ENCODE measurements at places on chromosomes 7 and 10.
A peak's percentile ranks its signal among the peaks of the same experiment; 100 is the strongest.

DNA sequence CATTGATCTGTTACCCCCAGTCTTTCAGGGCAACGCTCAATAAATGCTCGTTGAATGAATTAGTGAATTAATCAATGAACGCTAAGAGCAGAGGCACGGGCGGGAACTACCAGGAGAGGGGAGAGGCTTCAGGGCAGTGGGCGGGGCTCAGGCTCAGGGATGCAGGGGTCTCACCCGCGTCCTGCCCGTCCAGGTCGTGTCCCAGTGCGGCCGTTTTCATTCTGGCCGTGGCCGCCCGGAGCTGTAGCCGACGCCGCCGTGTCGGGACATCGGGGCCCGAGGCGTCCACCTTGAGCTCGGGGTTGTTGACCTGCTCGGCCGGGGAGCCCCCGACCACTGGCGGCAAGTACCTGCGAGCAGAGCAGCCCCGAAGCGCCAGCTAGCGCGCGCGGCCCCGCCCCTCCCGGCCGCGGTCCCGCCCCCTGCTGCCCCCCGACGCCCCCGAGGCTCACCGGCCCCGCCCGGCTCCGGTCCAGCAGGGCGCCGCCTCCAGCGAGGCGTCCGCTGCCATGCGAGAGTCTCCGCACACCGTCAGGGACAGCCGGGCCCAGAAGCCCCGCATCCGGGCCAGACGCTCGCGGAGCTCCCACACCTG lies 2.8 kb upstream of the GAL3ST4 start:
- DNase-seq, result peak; percentile 68

- DNase-seq, result no peak
Observed at GRCh38 chr10:58570979-58571378, 58.3 kb downstream of the BICC1 start.

GRCh38 chr7:55420530-55420929 lies 55.4 kb downstream of the LANCL2 start:
- no peak for DNase-seq

DNA sequence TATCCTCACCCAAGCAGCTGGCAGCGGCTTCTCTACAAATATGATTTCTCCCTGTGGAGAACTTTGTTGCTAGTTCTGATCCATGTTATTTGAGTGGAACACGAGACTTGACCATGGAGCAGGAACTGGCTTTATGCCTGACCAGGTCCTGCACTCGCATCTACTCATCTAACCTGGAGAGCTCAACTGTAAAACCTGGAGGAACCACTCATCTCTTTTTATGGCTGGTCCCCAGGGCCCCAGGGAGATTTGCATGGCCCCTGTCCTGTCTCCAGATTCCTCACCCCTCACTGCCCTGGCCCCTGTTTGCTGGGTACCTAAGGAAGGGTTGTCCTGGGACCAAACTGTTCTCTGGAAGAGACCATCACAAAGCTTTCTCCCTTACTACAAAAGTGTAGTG lies 16.0 kb downstream of the TCAF1 start:
- DNase-seq, result no peak

- DNase-seq, result no peak
Observed at GRCh38 chr10:11783558-11783865, 39.6 kb upstream of the PROSER2 start.

DNA sequence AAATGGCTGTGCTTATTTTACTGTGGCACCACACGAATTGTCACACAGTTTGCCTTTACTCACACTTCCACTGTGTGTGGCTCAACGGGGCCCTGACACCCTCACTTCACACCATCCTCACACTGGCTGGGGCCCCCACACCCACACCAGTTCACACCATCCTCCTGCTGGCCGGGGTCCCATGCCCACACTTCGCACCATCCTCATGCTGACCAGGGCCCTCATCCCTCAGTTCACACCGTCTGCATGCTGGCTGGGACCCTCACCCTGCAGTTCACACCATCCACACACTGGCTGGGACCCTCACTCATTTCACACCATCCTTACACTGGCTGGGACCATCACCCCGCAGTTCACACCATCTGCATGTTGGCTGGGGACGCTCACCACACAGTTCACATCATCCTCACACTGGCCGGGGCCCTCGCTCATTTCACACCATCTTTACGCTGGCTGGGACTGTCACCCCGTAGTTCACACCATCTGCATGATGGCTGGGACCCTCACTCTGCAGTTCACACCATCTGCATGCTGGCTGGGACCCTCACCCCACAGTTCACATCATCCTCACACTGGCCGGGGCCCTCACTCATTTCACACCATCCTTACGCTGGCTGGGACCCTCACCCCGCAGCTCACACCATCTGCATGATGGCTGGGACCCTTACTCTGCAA lies 36.0 kb downstream of the BRI3 start:
- DNase-seq, result no peak

- no peak for DNase-seq
Observed at GRCh38 chr7:20474249-20474648, 141.2 kb upstream of the ABCB5 start.

GRCh38 chr10:3111621-3112163 lies 44.3 kb downstream of the PFKP start:
- DNase-seq, result no peak

DNA sequence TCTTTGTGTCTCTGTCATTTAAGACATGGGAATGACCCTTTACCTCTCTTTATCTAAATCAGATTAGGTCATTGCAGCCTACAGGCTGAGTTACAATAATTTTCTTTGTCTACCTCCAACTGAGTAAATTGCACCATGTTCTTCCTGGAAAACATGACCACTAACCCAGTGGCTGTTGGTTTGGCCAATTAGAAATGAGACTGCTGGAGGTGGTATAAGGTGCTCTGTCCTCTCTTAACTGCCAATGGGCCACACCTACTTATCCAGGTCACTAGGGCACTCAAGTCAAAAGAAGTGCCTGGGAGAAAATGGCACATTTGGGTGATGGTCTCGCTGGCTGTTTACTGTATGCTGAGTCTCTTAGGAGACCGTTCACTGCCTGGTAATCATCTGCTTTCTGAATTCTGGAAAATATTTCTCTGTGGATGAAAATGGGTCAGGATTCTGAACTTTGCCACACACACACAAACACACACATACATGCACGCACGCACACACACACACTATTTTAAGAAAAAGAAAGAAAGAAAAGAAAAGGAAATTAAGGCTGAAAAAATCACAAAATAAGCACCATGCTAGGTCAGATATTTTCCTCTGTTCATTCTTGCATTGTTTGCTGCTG lies 16.4 kb downstream of the STAMBPL1 start:
- DNase-seq, result no peak

DNA sequence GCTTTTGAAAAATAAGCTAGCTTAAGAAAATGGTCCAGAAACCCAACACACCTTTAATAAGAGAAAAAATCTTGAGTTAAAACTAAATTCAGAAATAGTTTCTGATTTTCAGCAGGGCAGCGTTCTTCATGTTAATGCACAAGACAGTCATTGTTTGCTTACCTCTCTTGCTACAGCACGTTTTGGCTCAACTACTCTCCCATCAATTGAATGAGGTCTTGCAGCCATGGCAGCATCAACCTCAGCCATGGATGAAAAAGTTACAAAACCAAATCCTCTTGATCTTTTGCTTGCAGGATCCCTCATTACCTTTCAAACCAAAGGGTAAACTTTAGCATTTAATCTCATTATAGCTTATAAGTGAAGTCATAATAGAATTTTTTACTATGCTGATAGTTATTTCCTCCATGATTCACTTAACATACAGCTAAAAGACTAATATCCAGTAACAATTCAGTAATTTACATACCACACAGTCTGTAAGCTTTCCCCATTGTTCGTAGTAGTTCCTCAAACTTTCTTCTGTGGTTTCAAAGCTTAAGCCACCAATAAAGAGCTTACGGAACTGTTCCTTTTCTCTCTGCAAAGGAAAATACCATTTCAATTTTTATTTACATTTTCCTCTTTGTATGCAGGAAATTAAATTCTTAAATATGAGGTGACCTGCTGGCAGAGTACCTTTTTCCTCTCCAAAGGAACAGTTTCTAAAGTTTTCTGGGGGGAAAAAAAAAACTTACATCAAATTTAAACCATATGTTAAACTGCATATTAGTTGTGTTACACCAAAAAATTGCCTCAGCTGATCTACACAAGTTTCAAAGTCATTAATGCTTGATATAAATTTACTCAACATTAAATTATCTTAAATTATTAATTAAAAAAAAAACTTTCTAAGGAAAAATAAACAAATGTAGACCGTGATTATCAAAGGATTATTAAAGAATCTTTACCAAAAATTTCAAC lies 3.1 kb downstream of the HNRNPA2B1 start:
- DNase-seq, result no peak

GRCh38 chr7:6385110-6385781 lies 62.5 kb downstream of the DAGLB start:
- no peak for DNase-seq

- DNase-seq, result no peak
Observed at GRCh38 chr10:43122826-43123225, 15.4 kb upstream of the CSGALNACT2 start.

GRCh38 chr7:129188372-129188891 lies at the start of gene SMO:
SMO (plus strand) TSS chr7:129188633; CDS start chr7:129189152, 519 bp downstream.
- peak; percentile 79 for DNase-seq

GRCh38 chr10:103451091-103451813 lies 918 bp downstream of the CALHM2 start:
- DNase-seq, result peak; percentile 67

DNA sequence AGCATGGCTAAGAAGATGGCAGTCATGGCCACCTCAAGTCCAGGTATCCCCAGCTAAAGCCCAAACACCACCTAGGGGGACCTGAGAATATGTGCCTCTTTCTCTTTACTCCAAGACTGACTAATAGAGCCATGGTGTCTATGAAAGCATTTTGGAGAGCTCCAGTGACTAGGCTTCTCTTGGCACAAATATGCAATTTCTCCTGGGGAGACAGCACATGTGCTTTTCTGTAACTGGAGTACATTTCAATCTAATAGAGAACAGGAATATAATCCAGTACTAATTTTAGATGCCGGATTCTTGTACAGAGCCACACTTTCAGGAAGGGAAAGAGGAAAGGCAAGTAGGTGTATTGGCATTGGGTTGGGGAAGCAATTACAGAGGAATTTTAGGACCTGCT lies 260.1 kb downstream of the BMPER start:
- DNase-seq, result no peak

Data from GM13976 (cell line).